ENCODE measurements at places on chromosomes 16 and 17.

GRCh38 chr16:73875996-73876690 is 420.5 kb upstream of the PSMD7 start:
- DNase-seq: no peak

DNA sequence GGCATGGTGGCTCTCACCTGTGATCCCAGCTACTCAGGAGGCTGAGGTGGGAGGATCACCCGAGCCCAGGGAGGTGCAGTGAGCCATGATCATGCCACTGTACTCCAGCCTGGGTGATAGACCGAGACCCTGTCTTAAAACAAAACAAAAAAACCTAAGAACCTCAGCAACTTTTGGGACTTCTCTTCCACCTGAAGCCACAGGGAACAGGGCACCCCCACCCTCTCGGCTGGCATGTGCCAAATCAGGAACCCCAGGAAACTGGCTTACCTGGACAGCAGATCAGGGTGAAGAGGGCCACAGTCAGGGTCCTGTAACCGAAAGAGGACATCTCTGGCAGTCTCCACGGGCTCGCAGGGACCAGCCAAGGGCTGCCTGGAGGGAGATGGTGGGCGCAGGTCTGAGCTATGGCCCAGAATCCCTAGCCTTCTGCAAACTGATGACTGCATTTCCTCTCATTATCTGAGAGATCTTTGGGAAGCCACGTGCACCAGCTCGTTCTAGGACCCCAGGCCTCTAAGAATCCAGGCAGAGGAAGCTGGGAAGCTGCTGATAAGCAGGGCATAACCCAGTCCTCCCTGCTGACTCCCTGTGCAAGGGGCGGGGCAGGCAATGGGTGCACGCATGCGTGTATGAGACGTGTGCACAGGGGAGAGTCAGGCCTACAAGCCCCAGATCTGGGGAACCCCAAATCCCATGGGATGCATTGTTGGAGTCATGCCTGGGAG is 8.4 kb downstream of the PRR29 start:
- DNase-seq: no peak

DNA sequence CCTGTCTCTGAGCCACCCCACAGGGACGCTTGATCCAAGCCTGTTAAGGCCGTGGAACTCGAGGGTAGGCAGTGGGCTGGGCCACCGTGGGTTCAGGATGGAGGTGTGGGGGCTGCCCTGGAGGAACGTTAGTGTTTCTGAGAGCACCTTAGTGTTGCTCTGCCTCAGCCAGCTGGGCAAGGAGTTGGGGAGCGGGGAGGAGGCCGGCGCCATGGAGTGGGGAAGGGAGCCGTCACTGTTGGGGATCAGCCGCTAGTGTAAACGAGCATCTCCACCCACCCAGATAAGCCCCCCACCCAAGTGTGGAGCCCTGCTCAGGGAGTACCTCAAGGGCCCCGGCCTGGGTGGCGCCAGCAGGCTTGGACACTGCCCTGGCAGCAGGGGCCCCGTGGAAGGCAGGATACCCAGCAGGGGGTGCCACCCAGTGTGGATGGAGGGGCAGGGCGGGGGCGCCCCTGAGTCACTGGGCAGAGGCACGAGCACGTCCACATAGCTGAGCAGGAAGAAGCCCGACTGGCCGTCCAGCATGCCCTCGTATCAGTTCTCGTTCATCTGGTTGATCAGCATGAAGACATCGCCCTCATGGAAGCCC is 98.6 kb downstream of the KPNA2 start:
- no peak for DNase-seq

DNA sequence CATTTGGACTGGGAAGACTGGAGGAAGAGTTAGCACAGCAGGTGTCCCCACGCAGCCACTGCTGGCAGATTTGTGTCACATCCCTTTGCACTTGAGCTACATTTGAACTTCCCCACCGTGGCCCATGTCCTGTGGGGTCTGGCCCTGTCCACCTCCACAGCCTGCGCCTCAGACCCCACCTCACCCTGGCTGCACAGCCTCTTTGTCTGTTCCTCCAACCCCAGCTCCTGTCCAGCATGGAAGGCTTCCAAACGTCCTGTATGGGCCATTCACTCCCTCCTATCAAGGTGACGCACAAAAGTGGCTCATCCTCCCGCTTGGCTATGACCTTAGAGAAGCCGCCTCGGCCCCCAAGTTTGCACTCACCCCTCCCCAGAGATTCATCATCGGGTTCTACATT is 200.6 kb downstream of the FOXL1 start:
- DNase-seq: no peak

DNA sequence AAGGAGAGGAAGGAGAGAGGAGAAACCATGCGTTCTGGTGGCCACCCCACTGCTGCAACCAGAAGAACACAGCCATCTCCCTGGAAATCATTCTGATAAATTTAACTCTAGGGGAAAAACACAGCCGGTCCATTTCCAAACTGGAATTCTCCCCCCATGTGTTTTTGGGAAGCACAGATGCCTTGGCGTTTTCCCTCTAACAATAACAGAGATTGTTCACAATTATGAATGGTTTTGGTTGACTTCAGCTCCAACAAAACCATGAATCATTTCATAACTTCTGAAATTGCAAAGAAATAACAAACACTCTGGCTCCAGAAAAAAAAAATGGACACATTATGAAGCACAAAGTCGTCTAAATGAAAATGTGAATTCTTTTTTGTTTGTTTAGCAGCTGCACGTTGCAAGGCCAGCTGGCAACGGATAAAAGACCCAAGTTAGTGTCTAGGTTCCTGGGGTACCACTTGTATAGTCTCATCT is 46.2 kb downstream of the GNAO1 start:
- DNase-seq: no peak
